EH (cell line): ENCODE measurements at places on chromosomes 1 and 21.

- DNase-seq: no peak
Measured at GRCh38 chr1:43438006-43438405, 15.7 kb downstream of the HYI start.

DNA sequence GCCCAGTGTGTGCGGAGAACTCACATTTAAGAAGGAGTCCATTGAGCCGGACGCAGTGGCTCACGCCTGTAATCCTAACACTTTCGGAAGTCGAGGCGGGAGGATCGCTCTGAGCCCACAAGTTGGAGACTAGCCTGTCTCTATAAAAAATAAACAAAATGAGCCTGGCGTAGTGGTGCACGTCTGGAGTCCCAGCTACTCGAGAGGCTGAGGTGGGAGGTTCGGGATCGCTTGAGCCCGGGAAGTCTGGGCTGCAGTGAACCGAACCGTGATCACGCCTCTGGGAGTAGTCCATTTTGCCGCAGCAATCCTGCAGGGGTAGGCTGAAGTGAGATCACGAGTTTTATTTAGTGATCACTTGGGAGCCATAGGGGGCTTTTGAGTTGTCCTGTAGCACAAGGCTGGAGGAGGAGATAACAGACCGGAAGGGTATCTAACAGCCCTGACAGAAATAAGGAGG, 497 bp upstream of the FUCA1 start:
- DNase-seq: no peak

DNA sequence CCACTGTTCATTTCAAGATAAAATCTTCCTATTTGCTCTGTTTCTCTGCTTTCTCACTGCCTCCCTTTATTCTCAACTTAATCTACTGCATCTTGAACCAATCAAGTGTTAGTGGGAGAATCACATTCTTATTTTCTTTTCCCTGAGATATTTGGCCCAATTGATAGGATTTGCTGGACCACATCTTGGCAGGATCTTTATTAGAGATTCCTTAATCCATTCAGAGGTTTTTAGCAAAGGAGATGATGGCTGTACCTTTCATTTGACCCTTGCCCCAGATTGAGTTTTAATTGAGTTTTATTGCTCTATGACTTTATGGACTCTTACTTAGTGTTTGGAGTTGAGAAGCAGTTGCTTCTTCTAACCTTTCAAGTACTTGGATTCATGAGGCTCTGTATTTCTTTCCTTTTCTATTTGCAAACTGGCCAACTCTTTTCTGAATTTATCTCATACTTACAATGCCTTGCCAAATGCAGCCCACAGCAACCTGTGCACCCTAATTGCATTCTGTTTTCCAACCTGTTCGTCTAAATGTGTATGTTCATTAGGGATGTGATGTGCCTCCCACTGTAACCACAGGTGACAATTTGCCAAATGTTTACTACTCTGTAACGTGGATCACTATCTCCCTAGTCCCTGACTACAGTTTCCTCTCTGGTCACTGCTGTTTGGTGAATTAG, 274.8 kb upstream of the KAZN start:
- DNase-seq: no peak

DNA sequence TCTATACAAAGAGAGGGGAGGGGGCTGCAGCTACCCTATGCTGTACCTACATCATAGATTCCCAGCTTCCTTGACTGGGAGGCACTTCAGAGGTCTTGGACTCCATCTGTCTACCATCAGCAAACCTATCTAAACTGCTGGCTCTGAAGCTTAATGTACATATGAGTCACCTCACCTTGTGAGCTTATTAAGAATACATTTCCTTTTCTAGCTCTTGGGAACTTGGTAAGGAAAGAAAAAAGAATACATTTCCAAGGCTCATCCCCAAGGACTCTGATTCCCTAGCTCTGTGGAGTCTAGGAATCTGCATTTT, 50.0 kb upstream of the PRELP start:
- DNase-seq: peak; percentile 41

GRCh38 chr1:216075339-216075738, 347.9 kb downstream of the USH2A start:
- DNase-seq: peak; percentile 58

DNA sequence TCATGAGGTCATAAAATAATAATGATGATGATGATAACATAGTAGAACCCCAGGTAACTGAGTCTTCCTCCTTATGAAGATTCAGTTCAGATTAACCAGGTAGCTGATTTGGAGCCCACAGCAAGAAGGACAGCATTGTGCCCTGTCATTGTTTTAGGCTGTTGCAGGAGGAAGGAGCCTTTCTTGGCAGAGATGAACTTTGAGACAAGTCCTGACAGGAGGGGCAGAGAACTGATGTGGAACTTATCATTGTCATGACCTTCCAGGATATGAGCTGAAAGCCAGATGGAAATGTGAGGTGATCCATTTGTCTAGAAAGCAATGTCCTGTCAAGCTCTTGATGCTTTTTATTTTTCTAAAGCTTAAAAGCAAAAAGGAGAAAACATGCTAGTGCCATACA, 132.6 kb upstream of the COA6 start:
- no peak for DNase-seq

DNA sequence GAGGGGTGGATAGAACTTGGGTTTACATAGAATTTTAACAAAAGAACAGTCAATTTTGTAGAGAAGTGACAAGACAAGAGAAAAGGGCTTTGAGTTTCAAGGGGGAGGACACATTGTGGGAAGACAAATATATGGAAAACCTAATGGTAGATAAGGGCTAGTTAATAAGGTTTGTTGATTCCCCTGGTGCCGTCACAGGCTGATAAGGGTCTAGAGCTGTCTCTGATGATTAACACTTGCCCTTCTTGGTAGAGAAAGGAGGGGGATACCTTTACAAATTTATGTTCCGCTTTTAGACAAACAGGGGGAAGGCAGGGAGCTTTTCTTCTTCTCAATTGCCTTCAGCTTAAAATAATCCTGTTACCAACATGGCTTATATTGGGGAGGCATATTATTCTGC, 124.3 kb downstream of the ETS2 start:
- no peak for DNase-seq

DNA sequence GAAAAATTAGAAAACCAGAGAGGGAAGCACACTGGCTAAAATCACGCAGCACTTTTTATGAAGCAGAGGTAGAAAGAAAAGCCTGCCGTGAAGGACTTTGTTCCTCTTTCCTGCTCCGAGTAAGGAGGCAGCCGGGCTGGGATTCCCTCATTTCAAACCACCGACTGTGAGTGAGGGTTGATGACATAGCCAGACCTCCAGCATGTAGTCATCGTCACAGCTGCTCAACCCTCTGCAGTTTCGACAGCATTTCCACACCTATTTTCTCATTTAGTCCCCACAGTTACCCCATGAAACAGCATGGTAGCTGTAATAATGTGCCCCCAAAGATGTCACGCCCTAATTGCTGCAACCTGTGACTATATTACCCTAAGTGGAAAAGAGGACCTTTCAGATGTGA, 35.3 kb downstream of the FCRL5 start:
- DNase-seq: no peak

DNA sequence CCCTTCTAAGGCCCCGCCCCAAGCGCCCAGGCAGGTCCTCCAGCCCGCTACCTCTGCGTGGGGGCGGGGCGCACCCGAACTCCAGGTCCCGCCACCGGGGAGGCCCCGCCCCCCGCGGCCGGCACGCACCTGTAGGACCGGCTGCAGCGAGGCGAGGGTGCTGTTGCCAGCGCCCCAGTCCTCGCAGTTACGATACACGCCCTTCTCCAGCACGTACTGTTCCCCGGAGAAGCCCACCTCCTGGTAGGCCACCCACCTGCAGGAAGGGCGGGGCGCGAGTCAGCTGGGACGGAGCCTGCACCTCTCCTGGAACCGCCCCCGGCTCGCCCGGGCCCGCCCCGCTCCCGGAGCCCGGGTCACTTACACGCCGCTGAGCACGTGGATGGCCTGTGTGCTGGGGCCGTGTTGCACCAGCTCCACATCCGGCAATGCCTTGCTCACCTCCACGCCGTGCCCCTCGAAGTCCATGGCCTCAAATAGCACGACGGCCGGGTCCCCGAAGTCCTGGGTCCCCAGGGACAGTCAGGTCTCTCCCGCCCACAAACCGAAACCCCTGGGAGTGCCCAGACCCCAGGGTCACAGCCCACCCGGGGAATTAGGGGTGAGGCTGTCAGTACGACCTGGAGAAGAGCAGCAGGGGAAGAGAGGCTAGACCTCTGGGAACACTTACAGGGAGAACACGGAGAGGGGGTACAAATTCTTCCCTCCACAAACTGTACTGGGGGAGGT, 17.3 kb downstream of the CRYBG2 start:
- DNase-seq: peak; percentile 30
